Astrocyte (in vitro differentiated cells and primary cell): ENCODE measurements at places on chromosomes 1 and 21. TPM values are rescaled to one million over a fixed set of nuclear protein-coding genes. Genes with fewer than 3 reads are reported as not detected.

The SPRR2F gene
- total RNA-seq, result not detected in 2 replicates

DNA sequence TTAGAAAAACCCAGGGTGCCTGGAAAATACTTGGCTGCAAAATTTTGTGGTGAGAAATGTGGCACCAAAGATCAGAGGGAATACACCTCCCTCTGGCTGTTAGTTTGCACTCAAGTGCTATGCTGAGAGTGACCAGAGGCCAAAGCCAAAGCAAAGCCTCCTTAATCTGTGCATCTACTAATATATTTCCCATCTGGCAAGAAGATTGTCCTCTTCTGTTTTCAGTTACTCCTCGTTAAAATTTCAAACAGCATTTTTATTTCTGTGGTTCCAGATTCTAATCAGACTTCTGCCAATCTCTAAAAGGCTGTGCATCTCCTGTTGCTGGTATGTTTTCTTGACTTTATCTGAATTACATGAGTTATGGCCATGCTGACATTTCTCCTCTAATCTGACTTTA lies 327.4 kb downstream of the TBX15 start:
- no peaks in the 10 kb centered on the region for H3K4me1 ChIP-seq
- no peaks in the 10 kb centered on the region for H3K27me3 ChIP-seq
- no peak overlapping the region for H3K27ac ChIP-seq

The LRRC38 gene
- total RNA-seq, result not detected in 2 replicates

DNA sequence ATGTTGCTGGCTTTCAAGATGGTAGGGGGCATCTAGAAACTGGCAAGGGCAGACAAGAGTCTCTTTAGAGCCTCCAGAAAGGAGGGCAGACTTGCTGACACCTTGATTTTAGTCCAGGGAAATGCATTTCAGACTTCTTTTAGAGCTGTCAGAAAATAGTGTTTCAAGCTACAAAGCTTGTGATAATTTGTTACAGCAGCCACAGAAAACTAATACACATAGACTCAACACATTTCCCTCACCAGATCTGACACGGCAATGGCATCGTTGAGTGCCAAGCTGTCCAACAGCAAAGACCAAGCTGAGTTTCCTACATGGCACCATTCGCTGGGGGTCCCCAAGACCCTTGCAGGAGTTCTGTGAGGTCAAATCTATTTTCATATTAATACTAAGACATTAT lies 62.0 kb downstream of the SLC9A1 start:
- H3K4me3 ChIP-seq, result no peak overlapping the region
- no peak for DNase-seq
- H3K4me1 ChIP-seq, result no peaks in the 10 kb centered on the region
- H3K27ac ChIP-seq, result no peak overlapping the region
